ENCODE measurements at places on chromosomes 12 and 14.

DNA sequence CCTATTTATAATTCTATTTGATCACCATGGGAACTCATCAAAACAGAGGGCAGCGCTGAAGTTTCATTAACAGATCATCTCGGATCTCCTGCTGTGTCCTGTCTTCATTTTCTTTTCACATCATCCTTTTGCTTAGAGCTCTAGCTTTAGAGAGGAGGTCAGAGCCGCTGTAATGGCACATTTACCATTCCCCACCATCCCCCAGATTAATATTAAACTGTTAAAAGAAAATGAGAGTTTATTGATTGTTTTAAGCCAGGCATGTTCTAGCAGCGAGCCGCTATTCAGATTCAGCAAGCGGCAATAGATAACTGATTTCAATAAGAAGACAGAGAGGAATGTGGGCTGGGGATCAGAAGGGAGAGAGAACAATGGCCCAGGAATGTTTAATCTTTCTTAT, 308.8 kb downstream of the EGLN3 start:
- peak; percentile 14 for DNase-seq

GRCh38 chr14:89428546-89429198, 11.6 kb upstream of the FOXN3 start:
- DNase-seq: no peak

GRCh38 chr12:10562306-10562933, 51.0 kb downstream of the MAGOHB start:
- peak; percentile 33 for DNase-seq

DNA sequence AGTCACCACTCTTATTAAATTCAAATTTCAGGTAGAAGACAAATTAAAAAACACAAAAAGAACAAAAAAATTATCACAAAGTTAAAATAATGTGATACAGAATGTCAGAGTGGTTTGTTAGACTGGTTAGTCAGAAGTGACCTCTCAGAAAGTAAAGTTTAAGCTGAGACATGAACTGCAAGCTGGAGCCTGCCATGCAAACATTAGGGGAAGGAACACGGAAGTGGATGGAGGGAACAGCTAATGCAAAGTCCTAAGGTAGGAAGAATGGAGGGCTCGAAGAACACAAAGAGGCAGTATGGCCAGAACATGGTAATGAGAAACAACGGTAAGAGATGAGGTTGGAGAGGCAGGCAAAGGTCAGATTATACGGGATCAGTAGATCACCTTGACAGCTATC, 41.7 kb downstream of the WDHD1 start:
- no peak for DNase-seq

- DNase-seq: no peak
Observed at GRCh38 chr12:64184216-64184615, 37.9 kb downstream of the KICS2 start.

DNA sequence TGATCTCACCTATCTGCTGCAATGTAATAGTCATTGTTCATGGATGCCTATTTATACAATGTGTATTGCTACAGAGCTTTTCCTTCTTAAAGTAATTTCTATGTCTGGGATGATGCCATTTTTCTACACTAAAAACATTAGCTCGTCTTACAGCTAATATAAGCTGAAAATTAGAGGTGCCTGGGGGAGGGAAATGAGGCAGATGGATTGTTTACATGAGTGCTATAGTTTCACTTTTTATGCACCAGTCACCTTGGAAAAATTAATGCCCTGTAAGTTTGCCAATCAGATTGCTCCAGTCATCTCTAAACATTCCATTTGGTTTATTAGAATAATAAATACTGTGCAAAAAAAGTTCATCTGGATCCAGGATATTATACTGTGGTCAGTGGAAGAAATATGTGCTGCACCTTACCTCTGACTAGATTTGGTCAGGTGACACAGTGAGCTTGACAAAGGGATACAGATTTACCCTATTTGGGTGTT, 436.2 kb downstream of the RAD51B start:
- no peak for DNase-seq

DNA sequence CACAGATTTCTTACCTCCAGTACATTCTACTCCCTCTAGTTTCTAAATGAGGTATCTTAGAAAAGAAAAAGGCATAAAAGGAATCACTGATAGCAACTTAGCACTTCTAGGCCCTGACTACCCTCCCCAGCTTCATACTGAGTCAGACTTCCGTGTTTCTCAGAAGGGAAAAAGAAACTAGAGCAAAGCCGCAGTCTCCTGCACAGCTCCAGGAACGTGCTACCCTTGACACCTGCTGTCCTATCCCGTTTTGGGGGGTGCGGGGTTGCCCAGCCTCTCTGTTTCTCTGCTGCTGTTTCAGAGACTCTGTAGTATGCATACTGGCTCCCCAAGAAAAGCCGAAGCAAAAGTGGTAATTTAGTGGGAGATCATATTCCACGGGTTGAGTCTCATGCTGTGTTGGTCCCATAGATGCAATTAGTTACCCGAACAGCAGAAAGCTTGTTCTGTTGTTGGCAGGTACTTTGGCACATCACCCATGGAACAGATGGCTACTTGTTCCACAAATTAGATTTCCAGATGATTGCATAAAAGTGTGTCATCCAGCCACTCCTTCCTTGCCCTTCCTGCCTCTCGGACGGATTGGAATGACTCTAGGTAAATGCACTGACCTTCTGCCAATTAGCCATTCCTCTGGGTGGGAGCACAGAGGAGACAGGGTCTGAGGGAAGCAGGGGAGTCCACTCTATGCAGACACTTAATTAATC, 438.1 kb downstream of the FUT8 start:
- DNase-seq: no peak
